Cerebellar nuclear complex (tissue), 1 donor: ENCODE measurements at places on chromosomes 2 and 18.
A peak's percentile ranks its signal among the peaks of the same experiment; 100 is the strongest.

DNA sequence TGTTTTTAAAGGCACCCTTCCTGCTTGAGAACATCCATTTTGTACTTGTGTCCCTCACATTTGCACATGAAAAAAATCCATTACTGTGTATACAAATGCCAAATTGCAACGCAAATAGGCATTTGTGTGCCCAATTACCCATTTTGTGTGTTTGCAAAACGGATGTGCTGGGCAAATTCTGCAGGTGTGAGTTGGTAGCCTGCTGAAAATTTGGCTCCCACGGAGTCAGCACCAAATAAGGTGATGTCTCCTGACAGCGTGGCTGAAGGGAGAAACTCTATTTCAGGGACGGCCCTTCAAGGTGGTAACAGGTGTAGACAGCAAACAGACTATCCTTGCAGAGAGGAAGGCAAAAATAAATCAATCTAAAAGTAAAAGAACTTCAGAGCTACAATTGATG, 661.1 kb downstream of the BCL11A start:
- DNase-seq = no peak

DNA sequence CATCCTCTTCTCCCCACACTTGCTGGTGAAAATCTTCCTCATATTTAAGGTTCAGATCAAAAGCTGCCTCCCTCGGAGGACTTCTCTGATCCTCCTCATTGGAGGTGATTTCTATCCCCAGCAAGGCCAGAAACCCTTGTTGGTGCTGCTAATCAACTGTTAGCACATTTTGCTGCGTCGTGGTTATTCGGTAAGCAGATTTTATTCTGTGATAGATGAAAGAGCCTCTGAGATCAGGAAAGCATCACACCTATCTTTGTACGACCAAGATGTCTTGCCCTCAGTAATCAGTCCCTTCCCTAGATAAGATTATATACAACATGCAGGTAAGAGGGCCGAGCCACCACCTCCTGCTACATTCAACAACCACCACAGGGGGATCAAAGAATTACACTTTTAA, 40.1 kb downstream of the DDX18 start:
- no peak for DNase-seq

GRCh38 chr2:230267059-230267458, 41.5 kb downstream of the SP140 start:
- DNase-seq = no peak

DNA sequence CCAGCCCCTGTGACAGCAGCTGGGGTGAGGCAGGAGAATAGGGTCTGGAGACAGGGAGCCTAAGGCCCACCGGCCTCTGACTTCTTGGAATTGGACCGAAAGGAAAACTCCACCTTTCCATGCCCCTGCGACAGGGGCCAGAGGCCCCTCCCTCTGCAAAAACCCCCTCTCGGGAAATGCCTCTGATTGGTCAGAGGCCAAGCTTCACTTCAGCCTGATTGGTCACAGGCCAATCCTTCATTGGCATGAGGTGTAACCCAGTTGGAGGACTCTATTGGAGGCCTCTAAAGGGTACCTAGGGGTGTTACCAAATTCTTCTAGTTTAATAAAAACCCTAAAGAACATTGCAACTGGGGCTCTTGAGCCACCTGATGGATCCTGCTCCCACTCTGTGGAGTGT, 5.7 kb upstream of the ACKR3 start:
- no peak for DNase-seq

DNA sequence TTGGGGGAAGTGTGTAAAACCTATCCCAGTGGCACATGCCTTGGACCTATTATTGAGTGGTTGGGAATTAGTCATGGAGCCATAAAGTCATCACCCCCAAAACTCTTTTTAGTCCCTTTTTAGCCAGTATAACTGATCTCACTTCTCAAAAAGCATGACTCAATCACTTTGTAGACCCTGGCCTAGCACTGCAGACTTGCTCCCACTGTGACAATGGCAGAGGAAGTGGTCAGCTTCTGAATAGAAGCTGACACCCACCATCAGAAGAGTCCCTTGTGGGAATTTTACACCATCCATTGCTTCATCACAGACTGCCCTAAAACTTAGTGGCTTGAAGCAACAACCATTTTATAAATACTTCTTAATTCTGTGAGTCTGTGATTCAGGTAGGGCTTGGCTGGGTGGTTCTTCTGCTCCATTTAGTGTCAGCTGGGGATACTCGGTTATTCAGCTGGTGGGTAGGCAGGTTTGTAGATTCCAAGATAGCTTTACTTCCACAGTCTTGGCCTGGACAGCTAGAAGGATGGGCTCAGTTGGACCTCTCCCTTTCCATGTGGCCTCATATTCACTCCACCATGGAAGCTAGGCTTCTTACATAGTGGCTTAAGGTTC, 10.8 kb upstream of the ITGA6 start:
- DNase-seq = no peak

DNA sequence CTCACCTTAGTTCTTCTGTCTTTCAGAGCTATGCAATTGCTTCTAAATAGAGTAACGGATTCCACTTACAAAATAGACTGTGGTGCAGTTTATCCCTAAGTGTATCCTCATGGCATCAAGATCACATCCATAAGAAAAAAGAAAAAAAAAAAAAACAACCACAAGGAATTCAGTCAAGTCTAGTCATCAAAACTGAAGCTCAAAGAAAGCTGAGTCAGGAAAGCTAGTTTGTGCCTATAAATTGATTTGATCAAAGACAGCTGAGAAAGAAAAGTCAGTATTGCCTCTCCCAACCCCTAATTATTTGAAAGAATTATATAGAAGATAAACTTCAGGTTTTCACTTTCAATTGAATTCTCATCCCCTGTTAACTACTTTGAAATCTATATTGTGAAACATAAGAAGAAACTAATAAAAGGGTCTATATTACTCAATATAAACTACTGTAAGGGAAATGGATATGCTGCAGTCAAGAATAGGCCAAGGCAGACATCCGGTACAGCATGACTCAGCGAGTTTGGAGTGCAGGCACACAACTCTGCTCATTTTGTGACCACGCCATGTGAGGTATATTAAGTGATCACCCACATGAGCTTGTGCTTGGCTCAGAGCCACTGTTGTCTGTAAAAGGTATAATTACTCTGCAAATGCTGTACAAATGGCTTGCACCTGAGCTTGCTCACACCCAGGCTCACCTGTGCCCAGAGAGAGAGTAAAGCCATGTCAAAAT, 568.1 kb upstream of the CRIM1 start:
- DNase-seq = no peak

DNA sequence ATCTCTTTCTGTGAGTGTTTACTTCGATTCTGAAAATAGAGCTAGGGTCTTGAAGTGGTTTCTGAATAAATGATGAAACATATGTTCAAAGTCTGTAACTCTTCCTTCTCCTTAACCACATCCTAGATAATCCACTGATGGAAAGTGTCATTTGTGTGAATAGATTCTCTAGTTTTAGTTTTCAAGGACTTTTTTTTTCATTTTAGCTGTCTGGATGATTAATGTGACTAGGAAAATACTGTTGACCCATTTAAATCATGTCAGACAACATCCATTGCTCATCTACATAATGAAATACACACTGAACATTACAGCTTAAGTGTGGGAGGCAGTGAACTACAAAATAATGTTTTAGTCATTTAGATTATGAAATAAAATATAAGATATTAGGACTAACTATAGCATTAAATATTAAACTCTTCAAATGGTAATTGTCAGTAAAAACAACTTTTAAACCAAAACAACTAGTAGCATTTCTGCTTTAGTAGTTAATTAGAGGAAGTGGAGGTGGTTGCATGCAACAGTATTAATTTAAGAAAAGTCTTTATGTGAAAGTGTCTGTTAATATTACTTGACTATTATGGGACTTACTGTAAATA, 39.1 kb upstream of the DLX1 start:
- DNase-seq = no peak

DNA sequence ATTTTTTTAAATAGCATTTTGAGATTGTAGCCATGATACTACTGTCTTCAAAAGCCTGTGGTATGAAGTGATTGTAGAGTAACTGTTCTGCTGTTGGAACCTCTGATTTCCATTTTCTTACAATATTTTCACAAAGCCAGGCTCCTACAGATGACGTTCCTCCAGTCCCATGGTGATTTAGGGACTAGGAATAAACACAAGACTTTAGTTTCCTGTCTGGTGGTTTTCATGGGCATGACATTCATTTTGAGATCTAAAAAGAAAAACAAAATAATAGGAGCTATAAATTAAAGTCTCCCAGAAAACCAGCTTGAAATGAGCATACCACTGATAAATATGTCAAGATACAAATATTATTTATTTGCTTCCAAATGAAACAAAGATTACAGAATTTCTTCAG, 1223.5 kb upstream of the CELF4 start:
- DNase-seq = no peak

- no peak for DNase-seq
Observed at GRCh38 chr2:186065491-186065890, 326.9 kb downstream of the FSIP2 start.

DNA sequence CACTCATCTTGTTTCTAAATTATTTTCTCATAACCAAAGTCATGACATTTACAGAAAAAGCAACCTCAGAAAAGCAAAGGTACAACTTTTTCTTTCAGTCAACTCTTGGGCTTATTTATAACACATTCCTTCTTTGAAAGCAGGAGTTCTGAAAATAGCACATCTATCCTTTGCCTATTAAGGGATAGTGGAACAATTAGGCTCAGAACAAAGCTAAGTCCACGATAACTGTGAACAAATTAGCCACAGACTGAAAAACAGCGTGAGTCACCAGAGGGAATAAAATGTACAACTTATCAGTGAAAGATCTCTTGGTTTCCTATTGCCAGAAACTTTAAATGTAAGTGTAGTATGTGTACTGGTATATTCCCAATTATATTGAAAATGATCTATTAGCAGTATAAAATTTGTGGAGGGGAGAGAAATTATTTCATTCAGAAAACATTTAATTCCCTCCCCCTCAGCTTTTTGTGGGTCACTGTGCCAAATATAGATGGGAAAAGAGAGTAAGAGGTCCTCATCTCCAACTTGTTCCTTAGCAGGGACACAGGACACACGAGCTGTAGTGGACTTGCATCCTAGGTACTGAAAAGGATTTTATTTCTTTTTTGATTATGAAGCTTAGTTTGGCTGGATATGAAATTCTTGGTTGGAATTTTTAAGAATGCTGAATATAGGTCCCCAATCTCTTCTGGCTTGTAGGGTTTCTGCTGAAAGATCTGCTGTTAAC, 15.4 kb upstream of the MATN3 start:
- no peak for DNase-seq

DNA sequence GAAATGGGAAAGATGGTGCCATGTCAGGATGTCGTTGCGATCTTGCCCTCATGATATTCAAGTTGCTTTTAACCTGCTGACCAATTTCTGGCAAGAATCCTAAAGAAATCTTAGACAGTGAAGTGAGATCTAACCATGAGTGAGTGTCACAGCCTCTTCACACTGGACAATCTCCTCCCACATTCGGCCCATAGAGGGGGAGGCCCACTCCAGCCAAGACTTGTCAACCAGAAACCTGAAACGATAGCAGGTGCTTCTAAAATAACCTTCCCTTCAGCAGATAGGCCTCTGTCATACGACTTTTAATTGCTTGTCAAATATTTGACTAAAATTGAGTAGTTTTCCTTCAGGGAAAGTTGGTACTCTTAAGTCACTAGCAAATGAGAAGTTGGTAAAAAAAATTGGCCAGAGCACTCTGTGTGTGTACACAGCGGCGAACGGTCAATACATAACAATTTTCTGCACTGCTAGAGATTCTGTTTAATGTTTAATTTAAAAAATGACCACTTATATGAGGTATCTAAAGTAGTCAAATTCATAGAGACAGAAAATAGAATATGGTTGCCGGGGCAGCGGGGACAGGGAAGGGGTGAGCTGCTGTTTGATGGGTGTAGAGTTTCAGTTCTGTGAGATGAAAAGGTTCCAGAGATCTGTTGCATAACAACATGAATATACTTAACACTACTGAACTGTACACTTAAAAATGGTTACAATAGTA, 110.2 kb downstream of the VAPA start:
- DNase-seq = no peak

- DNase-seq = no peak
Observed at GRCh38 chr2:26648516-26648915, 7.3 kb upstream of the CIB4 start.

DNA sequence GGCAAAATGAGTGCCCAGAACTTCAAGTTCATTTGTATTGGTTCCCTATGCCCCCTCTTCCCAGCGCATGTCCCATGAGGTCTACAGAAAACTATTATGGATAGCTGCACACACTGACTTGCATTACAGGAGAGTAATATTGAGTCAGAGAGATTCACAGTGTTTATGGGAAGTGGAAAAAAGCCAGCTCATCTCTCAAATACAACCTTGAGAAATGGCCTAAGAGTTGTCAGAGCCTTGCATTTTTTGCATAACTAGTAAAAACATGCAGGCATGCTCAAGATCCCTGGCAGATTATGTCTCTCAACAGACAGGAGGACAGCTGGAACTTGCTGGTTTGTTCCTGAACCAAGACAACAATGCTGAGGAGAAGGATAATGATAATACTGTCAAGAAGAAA, 1292.8 kb downstream of the DSC3 start:
- DNase-seq = no peak

- no peak for DNase-seq
Observed at GRCh38 chr2:120793682-120794403, 58.2 kb downstream of the GLI2 start.

DNA sequence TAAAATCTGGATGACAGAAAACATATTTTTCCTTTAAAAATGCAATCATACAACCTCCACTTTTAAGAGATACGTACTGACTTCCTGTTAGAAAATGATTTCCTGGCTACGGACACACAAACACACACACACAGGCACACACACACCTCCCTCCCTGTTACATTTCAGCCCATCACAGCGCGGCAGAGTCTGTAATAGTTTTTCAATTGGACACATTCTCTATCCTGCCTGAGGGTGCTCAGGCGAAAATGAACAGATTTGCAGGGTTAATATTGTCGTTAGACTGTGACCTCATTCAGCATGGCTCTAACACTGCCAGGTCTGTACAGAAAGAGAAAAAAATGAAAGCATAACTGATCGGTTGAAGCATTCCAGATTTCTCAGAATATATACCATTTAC, 45.0 kb downstream of the KCTD1 start:
- DNase-seq = no peak

DNA sequence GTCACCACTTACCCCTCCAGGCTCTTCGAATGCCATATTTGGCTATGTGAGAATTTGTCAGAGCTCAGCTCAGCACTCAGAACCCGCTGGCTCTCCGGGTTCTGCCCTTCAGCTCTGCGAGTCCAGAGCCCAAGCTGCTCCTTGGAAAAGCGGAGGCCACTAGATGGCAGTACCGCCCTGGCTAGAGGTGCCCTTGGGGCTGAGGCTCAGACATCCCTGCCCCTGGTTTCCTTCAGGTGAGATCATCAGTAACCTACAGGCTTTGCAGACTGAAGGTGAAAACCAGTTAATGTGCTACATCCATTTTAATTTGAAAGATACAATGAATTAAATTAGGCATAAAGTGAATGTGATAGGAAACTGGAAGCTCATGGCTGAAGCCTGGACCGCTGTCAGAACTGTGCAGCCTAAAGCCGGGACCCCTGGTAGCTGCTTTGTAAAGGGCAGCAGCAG, 285.6 kb downstream of the AGAP1 start:
- peak; percentile 48 for DNase-seq

- no peak for DNase-seq
Observed at GRCh38 chr2:216464104-216464720, 34.4 kb upstream of the RPL37A start.

GRCh38 chr2:48525269-48525943, 4.5 kb upstream of the STON1 start:
- DNase-seq = no peak
